Tibial nerve (tissue), 4 donors: ENCODE measurements at places on chromosomes 3 and 15.

- peak overlapping the region; percentile 23 for H3K27ac ChIP-seq
- H3K36me3 ChIP-seq: no peaks in the 10 kb centered on the region
- H3K4me3 ChIP-seq: no peak overlapping the region
- DNase-seq: no peak
Observed at GRCh38 chr3:127655641-127656040, 17.1 kb upstream of the ABTB1 start.

GRCh38 chr15:61524086-61524485 lies 295.0 kb upstream of the RORA start:
- no peaks in the 10 kb centered on the region for H3K4me1 ChIP-seq
- H3K4me3 ChIP-seq: no peak overlapping the region
- H3K36me3 ChIP-seq: no peaks in the 10 kb centered on the region
- H3K27me3 ChIP-seq: no peaks in the 10 kb centered on the region
- H3K27ac ChIP-seq: no peak overlapping the region

GRCh38 chr15:87731630-87732029 lies 524.9 kb downstream of the NTRK3 start:
- DNase-seq: no peak
- no peaks in the 10 kb centered on the region for H3K27me3 ChIP-seq
- H3K36me3 ChIP-seq: no peaks in the 10 kb centered on the region
- H3K4me1 ChIP-seq: no peaks in the 10 kb centered on the region

DNA sequence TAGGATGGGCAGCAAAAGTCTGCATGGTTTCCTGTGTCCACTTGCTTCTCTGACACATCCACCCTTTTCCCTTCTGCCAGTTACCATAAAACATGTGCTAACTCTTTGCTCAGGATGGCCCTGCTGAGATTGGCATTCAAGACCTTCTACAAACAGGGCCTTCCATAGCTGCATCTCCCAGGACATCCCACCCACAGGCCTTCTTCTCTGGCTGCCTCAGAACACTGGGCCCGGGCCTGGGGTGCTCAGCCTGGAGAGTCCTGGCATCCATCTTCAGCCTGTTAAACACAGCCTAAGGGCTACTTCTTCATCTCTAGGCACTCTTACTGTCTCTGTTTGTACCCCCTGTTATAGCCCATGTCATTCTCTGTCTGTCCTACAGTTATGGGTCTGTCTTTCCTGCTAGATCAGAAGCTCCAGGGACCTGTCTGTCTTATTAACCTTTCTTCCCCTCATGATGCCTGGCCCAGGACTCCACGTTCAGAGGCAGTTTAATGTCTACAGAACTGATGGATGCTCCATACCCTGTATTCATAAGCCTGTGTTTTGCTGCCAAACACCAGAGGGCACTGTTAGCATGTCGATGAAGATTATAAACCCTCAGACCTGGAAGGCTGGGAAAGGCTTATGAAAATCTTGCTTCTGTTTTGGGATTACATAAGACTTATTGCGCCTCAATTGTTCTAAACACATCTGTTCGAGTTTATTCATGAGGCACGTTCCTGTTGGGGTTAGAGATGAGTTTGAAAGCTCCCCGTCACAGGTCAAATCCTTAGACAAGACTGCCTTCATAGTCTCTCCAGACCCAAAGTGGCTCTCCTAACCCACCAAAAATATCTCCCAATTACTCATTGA lies 16.5 kb downstream of the SEMA3G start:
- H3K4me1 ChIP-seq: peaks cover 18% of the 10 kb centered on the region
- no peaks in the 10 kb centered on the region for H3K27me3 ChIP-seq
- no peak overlapping the region for H3K4me3 ChIP-seq
- DNase-seq: peak; percentile 90

GRCh38 chr3:115666920-115667737 lies 43.8 kb downstream of the GAP43 start:
- H3K27ac ChIP-seq: no peak overlapping the region
- H3K4me1 ChIP-seq: peaks cover 30% of the 10 kb centered on the region
- H3K27me3 ChIP-seq: no peaks in the 10 kb centered on the region
- DNase-seq: no peak
- H3K4me3 ChIP-seq: no peak overlapping the region
- no peaks in the 10 kb centered on the region for H3K36me3 ChIP-seq

DNA sequence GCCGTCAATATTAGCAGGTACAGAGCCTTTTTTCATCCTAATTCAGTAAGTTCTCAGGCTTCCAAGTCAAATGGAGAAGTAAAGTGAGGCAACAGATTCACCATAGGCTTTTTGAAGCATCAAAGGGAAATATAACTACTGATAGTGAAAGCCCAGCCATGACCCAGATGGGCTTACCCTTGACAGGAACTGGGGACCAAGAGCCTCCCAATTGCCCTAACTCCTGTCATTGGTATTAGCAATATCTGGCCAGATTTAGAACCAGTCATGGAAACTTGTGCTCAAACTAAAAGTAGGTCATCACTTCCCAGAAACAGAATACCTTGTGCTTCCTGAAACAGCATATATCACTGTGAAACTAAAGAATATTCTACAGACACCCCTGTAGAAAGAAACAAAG lies 33.0 kb downstream of the NME9 start:
- no peaks in the 10 kb centered on the region for H3K36me3 ChIP-seq
- H3K4me3 ChIP-seq: no peak overlapping the region
- no peak for DNase-seq
- no peak overlapping the region for H3K27ac ChIP-seq
- H3K4me1 ChIP-seq: no peaks in the 10 kb centered on the region

DNA sequence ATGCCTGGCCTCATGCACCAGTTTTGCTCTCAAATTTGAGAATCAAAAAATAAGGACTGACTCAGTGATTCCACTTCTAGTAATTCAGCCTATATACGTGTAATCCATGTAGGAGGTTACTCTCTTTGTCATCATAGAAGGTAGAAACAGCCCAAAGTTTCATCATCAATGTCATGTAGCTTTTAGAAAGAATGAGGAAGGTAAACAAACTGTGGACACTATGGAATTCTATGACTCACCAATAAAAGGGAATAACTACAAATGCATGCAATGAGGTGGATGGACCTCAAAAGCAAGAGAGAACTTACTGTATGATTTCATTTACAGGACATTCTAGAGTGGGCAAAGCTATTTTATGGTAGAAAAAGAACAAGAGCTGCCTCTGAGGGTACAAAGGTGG lies 93.2 kb upstream of the LRIG1 start:
- no peak overlapping the region for H3K4me3 ChIP-seq
- H3K27me3 ChIP-seq: no peaks in the 10 kb centered on the region
- H3K27ac ChIP-seq: no peak overlapping the region
- H3K36me3 ChIP-seq: no peaks in the 10 kb centered on the region

GRCh38 chr3:153673853-153674252 lies 447.3 kb upstream of the ARHGEF26 start:
- H3K27me3 ChIP-seq: no peaks in the 10 kb centered on the region
- no peak overlapping the region for H3K27ac ChIP-seq
- no peak for DNase-seq

GRCh38 chr3:17360991-17361390 lies 381.4 kb downstream of the TBC1D5 start:
- no peak for DNase-seq
- H3K4me3 ChIP-seq: no peak overlapping the region
- H3K27ac ChIP-seq: no peak overlapping the region
- no peaks in the 10 kb centered on the region for H3K4me1 ChIP-seq
- no peaks in the 10 kb centered on the region for H3K36me3 ChIP-seq

- no peaks in the 10 kb centered on the region for H3K4me1 ChIP-seq
- no peaks in the 10 kb centered on the region for H3K36me3 ChIP-seq
- DNase-seq: no peak
- H3K27me3 ChIP-seq: no peaks in the 10 kb centered on the region
Observed at GRCh38 chr3:103057003-103057402, 622.2 kb downstream of the ZPLD1 start.

DNA sequence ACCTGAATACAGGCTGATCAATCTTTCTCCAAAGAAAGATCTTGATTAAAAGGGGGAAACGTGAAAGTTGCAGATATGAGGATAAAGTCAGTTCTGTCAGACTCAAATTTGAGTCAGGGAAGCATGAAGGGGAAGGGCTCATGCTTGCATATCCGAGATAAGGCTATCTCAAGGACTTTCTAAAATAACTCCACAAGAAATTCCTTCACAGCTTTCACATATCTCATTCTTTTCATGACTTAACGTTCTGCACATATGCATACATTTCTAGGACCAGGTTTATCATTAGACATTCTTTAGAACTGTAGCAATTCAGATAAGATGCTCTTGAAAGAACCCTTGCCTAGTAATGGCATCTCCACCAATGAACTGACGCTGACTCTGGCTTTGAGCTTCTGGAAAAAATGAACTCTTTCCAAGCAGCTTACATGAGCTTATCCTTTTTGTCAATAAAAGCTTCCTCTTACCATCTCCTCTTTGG lies 15.9 kb downstream of the SH3GL3 start:
- no peaks in the 10 kb centered on the region for H3K4me1 ChIP-seq
- no peaks in the 10 kb centered on the region for H3K27me3 ChIP-seq
- no peaks in the 10 kb centered on the region for H3K36me3 ChIP-seq
- no peak overlapping the region for H3K4me3 ChIP-seq

- no peaks in the 10 kb centered on the region for H3K27me3 ChIP-seq
- H3K4me3 ChIP-seq: no peak overlapping the region
- no peak for DNase-seq
- no peaks in the 10 kb centered on the region for H3K36me3 ChIP-seq
- H3K4me1 ChIP-seq: peaks cover 14% of the 10 kb centered on the region
Observed at GRCh38 chr15:64216730-64217428, 54.1 kb upstream of the PPIB start.

DNA sequence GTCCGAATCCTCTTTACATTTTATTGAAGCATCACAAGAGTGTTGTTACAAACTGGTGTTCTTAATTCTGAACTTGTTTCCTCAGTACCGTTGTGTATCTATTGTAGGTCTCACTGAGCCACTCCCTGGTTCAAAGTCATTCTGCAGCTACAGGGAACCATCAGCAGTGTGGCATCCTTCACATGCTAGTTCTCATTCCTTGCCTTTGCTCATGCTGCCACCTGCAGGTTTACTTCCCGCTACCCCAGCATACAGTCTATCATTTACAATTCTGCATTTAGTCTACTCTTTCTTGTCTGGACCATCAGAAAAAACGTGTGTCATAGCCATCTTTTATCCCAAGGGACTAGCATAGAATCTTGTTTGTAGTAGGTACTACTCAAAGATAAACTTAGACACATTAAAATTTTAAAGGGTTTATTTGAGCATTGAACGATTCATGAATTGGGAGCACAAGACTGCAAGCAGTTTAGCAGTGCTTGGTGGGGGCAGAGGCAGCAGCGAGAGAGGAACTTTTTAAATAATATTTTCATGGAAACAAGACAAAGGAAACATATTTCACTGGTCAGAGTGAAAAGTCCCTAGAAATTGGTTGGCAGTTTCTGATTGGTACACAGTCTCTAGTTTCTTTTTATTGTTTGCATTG lies 402.1 kb downstream of the CADM2 start:
- H3K27me3 ChIP-seq: no peaks in the 10 kb centered on the region
- no peaks in the 10 kb centered on the region for H3K36me3 ChIP-seq
- H3K4me3 ChIP-seq: no peak overlapping the region
- no peak for DNase-seq

- DNase-seq: no peak
- H3K27ac ChIP-seq: peak overlapping the region; percentile 83
- no peak overlapping the region for H3K4me3 ChIP-seq
- no peaks in the 10 kb centered on the region for H3K27me3 ChIP-seq
Observed at GRCh38 chr15:89016549-89017041, 71.7 kb upstream of the ABHD2 start.

DNA sequence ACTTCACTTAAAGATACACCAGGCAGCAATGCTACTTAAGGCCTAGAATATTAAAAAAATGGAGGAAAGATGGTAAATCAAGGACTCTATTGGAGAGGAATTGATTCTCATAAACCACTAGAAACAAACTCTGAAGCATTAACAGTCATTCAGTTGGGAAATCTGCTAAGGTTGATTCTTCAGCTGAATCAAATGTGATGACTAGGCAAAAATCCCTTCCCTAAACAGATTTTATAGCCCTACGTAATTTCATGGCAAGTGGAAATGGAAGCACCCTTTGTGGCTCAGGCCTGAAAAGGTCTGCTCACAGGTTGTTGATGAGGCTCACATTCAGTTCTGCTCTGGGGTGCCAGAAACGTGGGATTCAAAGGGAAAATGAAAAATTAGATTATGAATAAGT lies 38.8 kb upstream of the ARL14 start:
- DNase-seq: no peak
- no peak overlapping the region for H3K27ac ChIP-seq
- H3K36me3 ChIP-seq: no peaks in the 10 kb centered on the region
- H3K4me1 ChIP-seq: no peaks in the 10 kb centered on the region
- no peak overlapping the region for H3K4me3 ChIP-seq

- DNase-seq: no peak
- no peaks in the 10 kb centered on the region for H3K4me1 ChIP-seq
- no peaks in the 10 kb centered on the region for H3K36me3 ChIP-seq
- H3K27ac ChIP-seq: no peak overlapping the region
Observed at GRCh38 chr3:36688815-36689214, 75.5 kb downstream of the DCLK3 start.

- no peak for DNase-seq
- H3K4me1 ChIP-seq: no peaks in the 10 kb centered on the region
- H3K27me3 ChIP-seq: no peaks in the 10 kb centered on the region
- no peaks in the 10 kb centered on the region for H3K36me3 ChIP-seq
- no peak overlapping the region for H3K27ac ChIP-seq
Observed at GRCh38 chr3:178810181-178810580, 261.4 kb downstream of the ZMAT3 start.

- DNase-seq: no peak
- H3K27ac ChIP-seq: peak within 1 kb of the TSS; percentile 89
- no peaks in the 10 kb centered on the region for H3K36me3 ChIP-seq
- peak within 1 kb of the TSS; percentile 52 for H3K4me3 ChIP-seq
- no peaks in the 10 kb centered on the region for H3K27me3 ChIP-seq
Observed at GRCh38 chr15:39919748-39920509, at the start of gene GPR176. GPR176 (minus strand) TSS chr15:39920266; CDS start chr15:39920026, 240 bp downstream.

DNA sequence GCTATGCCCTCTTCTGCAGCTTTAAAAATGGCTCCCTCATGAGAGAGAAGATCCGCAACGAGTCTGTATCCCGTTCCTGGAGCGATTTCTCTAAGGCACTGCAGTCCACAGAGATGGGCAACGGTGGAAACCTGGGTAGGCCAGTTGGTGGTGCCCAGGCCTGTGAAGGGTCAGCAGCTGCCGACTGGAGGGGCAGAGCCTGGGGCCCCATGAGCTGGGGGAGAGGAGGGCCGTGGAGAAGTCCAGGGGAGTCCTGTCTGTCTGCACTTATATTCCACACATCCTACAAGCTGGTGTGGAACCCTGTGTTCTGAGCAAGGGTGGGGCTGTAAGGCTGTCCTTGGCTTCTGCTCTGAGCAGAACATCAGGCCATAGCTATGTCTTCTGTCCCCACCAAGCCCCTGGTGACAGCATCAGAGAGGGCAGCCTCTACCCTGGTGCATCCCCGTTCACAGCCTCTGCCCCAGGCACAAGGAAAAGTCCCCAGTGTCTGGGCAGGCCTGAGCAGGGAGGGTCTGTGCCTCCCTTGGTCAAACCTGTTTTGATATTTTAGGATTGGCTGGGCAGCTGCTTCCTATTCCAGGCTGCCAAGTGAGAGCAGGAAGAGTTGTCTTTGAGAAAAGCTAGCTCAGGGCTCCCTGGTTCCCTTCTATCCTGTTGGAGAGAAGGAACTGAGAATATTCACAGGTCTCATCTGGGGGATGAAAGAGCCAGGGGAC lies 29.7 kb downstream of the XYLB start:
- no peaks in the 10 kb centered on the region for H3K4me1 ChIP-seq
- no peak overlapping the region for H3K27ac ChIP-seq
- no peaks in the 10 kb centered on the region for H3K36me3 ChIP-seq
- H3K27me3 ChIP-seq: no peaks in the 10 kb centered on the region
- no peak overlapping the region for H3K4me3 ChIP-seq

- H3K27me3 ChIP-seq: no peaks in the 10 kb centered on the region
- peak overlapping the region; percentile 71 for H3K4me3 ChIP-seq
- H3K4me1 ChIP-seq: peaks cover 52% of the 10 kb centered on the region
Observed at GRCh38 chr3:72445827-72446217, 402.4 kb downstream of the SHQ1 start.
